ENCODE measurements at places on chromosomes 13 and 19.

- no peak for DNase-seq
These were observed 221.5 kb downstream of the TEX29 start for GRCh38 chr13:111541752-111542529.

- no peak for DNase-seq
These were observed 2.4 kb upstream of the ZNF506 start for GRCh38 chr19:19823916-19824315.

DNA sequence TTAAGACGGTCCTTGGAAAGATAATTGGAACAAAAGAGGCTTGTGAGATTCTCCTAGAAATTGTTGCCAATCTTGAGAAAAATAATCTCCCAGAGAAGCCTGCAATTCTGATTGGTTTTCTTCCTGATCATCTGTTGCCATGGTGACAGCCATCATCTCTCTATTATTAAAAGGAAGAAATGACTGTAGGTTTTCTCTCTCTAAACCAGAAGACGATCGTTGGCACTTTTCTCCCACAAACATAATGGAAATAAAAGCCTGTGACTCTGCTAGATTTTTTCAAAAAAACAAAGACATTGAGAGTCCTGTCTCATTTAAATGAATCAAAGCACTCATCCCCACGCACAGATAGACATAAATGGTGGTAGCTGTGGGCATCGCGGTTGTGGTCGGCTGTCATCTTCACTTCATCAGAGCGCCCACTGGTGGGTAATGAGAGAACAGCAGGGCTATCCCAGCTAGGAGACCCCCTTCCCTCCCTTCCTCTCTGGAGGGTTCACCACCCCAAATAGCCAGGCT, 21.7 kb upstream of the CALM3 start:
- no peak for DNase-seq

DNA sequence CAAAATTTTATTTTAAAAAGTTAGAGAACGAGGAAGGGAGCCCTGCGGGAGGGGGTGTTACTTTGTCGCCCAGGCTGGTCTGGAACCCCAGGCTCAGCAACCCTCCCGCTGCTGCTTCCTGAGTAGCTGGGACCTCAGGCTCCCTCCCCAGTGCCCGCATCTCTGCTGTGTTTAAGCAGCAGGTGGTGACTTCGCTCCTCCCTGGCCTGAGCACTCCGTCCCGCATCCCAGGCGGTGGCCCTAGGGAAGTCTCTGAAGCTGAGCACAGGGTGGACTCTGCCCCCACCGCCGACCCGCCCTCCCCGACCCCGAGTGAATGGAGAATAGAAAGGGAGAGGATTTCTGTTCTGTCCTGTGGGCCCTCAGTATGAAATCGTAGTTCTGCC, 30.5 kb downstream of the ZNF701 start:
- no peak for DNase-seq

DNA sequence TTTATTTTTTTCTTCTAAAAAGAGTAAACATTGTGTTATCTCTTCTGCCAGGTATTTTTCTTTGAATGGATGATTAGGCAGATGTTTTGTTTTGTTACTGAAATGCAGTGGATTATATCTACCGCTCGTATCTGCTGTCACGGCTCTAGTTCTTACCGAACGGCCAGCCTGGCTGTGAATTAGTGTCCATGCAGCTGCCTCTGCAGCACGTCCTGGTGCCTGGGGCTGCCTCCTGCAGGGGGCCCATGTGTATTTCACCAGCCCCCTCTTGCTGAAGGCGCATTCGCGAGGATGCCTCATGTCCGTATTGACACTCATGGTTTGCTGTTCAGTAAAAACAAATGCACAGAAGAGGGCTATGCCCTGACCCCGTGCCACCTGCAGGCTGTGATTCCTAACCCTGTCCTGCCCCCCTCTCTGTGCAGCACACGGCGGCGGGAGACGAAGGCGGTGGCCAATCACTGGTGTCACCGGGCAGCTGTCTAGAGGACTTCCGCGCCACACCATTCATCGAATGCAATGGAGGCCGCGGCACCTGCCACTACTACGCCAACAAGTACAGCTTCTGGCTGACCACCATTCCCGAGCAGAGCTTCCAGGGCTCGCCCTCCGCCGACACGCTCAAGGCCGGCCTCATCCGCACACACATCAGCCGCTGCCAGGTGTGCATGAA, 49.9 kb downstream of the RAB20 start:
- DNase-seq: no peak

DNA sequence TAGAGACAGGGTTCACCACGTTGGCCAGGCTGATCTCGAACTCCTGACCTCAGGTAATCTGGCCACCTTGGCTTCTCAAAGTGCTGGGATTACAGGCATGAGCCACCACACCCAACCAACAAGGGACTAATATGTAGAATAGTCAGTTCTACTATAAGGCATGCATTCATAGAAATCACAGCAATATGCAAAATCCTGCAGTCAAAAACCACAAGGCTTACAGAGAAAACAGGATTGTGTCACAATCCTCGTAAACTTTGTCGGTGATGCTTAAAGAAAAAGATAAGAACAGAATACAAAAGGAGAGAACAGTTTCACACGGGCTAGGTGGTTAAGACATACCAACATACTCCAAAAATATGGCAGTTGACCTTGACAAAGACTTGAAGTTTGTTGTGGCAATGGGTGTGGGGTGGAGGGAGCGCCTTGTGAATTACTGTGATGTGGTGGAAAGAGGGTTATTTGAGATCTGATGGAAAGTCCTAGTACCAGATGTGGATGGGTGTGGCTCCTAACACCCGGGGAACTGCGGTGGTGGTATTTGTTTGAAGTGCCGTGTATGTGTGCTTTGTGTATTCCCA, 12.4 kb downstream of the NOSIP start:
- peak; percentile 56 for DNase-seq

DNA sequence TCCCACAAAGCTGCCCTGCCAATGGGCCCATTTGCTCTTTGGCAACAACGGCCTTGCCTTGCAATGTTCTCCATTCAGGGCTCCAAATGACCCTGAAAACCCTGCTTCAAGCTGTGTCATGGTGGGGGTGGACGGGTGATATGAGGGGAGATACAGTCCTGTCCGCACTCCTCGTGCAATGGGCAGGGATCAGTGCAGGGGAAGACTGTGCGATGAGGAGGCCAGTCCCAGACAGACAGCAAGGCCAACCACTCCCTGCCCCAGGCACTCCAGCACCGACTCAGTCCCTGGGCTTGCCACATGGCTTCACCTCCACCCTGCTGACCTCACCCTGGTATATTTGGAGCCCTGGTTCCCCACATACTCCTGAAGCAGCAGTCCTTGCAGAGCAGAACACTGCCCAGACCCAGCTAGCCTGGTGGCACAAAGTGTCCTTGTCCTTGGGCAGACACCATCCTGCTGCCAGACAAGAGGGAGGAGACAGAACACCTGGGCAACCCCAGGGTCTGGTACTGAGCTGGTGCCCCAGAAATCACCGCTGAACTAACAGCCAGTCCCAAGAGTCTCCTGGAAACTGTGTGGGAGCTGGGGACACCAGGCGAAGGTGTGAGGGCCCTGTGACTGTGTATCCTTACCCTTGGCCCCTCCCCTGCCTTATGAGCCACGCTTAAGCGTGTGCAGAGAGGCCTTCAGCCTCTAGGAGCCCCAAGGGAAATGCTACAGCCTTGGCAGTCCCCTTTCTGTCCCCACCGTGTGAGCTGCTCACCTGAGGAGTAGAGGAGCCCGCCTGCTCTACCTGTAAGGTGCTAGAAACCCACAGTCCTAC, 9.1 kb upstream of the SLC35E1 start:
- DNase-seq: no peak

DNA sequence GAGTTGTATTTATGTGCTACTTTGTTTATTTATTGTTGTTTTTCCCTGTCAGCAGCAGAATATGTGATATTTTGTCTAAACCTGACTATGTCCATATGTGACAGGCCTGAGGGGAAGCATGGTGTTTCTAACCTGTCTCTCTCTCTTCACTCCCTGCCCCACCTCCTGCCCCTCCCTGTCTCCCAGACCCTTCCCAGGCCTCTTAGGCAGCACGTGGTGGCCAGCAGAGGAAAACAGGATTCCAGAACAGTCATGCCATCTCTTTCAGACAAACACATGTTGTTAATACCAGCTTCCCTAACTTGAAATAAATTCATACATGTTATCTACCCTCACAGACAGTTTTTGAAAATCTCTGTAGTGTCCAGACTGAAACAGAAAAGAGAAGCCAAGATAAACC, 31.0 kb upstream of the ATP11A start:
- DNase-seq: no peak

DNA sequence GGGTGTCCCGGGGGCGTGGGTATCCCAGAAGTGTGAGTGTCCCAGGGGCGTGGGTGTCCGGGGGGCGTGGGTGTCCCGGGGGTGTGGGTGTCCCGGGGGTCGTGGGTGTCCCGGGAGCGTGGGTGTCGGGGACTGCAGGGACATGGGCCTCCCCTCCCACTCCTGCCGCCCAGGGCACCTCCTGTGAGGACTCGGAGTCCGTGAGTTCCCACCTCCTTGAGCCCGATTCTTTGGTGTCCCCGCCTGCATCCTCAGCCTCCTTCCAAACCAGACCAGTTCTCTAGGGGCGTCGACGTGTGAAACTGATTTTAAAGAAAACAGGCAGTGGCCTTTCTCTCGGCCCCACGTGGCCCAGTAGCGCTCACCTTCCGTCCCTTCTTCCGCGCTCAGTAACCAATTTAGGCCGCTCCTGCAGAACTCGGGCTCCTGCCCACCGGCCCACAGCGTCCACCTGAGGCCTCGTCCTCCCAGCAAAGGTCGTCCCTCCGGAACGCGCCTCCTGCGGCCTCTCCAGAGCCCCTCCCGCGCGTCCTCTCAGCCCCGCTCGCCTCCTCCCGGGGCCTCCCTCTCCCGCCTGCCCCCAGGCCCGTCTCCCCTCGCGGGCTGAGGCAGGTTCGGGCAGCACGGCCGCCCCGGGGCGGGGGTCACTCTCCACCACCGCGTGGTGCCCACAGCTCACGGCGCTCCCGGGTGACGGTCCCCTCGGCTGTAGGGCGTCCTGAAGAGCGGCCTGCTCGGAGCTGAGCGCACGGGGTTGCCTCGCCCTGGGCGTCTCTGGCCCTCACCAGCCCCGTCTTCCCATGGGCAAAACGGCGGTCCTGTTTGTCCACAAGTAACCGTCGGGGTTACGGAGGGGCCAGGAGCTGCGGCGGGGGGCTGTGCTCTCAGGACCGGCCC, 3.8 kb downstream of the F7 start:
- DNase-seq: no peak

GRCh38 chr19:3132971-3133792, 2.7 kb upstream of the GNA15 start:
- peak; percentile 70 for DNase-seq

GRCh38 chr19:14496834-14497227, 904 bp upstream of the GIPC1 start:
- no peak for DNase-seq

- no peak for DNase-seq
These were observed 23.3 kb downstream of the GGACT start for GRCh38 chr13:100565286-100565685.

- DNase-seq: no peak
These were observed 16.0 kb downstream of the SPATA13 start for GRCh38 chr13:24176351-24177101.

DNA sequence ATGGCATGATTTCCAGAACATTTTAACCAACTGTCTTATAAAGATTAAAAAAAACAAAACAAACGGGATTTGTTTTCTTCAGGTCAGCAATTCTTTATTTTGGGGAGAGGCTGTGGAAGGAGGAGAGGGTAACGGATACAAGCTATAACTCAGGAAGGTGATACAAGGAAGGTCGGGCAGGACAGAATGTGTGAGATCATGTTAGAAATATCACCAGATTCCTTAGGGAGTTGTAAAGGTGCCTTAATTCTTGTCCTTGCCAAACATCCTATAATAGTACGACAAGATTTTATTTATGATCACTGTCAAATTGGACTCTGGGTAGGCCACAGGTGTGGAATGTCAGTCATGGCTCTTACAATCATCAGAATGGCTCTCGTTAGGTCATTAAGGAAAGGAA, 503.1 kb downstream of the DIAPH3 start:
- no peak for DNase-seq

- DNase-seq: peak; percentile 57
These were observed 736 bp downstream of the SMAD9 start for GRCh38 chr13:36919171-36919832.

- DNase-seq: no peak
These were observed 17.2 kb downstream of the GNG7 start for GRCh38 chr19:2685204-2685704.

GRCh38 chr19:58518256-58519086, 1.1 kb downstream of the ZBTB45 start:
- peak; percentile 43 for DNase-seq

DNA sequence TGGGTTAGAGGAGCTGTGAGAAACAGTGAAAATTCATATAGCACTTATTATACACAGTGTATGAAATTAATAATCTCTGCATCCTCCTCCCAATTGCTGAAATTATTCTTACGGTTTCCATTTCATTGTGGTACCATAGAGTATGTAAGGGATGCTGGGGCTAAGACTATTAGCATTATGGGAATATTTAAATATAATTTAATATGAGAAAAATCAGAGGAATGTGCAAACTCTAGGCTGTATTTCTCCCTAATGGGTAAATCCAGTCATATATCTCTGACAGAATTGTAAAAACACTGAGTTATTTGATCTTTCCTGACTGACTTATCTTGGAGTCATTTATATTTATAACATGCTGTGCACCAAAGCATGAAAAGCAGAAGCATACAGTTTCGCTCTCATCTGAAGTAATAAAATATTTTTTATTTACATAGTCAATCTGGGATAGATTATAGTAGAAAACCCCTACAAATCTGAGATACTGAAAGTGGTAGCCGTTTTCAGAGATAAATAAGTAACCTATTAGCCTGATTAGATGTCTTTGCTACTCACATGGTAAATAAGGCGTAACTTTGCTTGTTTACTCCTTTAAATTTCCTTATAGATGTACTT, 34.9 kb downstream of the LRCH1 start:
- DNase-seq: no peak

DNA sequence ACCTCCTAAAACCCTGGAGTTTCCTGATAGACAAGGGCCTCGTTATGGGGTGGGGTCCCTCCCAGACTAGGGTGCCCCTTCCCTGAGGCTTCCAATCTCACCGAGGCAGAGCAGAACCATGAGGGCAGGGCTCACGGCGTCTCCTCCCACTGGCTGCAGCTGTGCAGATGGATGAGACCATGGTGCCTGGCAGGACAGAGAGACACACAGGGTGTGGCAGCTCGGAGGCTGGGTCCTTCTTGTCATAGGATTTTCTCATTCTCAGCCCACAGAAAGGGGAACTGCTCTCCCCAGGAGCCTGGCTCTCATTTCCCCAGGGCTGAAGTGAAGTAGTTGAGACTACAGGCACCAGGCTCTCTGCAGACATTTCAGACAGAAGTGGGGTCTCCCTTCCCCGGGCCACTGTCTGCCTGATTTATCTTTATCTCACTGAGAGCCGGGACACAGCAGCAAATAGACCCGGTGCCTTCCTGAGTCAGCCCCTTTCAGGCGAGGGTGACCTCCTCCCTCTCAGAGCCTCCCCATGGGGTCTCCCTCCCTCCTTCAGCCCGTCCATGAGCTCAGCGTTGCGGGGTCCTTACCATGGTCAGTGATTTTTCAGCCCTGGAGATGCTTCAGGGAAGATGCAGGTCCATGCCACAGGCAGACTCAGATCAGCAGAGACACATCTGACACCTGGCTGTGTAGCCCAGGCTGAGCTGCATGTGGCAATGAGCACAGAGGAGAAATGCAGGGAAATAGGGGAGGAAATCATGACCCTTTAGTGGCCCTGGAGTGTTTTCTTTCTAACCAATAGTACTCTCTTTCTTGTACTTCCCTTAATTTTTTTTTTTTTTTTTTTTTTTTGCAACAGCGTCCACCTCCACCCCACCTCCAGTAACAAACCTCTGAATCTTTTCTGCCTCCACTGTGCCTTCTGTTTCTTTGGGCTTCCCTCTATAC, at the start of gene LILRA5:
TSS of gene LILRA5 (minus strand) at position 731 of the 942 bp plus-strand sequence. CDS start at position 584, 147 bp downstream.
- no peak for DNase-seq

- peak; percentile 64 for DNase-seq
These were observed 16.1 kb downstream of the MKNK2 start for GRCh38 chr19:2034729-2035589.

- peak; percentile 96 for DNase-seq
These were observed 6.0 kb downstream of the EHD2 start for GRCh38 chr19:47719047-47719859.

Data from GM03348 (cell line).